Activated CD8-positive, alpha-beta memory T cell treated with anti-CD3 and anti-CD28 coated beads for 48 hours (primary cell): ENCODE measurements at places on chromosomes 13 and 19.

DNA sequence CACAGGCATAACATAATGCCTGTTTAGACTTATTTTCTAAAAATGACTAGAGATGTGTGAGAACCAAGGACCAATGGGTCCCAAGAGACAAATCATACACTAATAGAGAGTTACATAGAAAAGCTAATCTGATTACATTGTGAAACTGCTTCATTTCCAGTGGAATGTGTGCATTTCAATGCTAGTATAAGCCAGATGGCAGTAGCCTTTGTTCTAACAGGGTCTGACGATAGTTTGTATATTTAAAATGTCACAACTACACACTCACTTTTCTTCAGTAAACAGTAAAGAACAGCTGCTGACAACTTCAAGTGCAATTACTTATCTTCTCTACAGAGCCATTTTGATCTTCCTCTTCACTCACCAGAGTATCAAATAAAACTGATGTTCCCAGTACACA, 4.3 kb upstream of the SLITRK5 start:
- DNase-seq: no peak

DNA sequence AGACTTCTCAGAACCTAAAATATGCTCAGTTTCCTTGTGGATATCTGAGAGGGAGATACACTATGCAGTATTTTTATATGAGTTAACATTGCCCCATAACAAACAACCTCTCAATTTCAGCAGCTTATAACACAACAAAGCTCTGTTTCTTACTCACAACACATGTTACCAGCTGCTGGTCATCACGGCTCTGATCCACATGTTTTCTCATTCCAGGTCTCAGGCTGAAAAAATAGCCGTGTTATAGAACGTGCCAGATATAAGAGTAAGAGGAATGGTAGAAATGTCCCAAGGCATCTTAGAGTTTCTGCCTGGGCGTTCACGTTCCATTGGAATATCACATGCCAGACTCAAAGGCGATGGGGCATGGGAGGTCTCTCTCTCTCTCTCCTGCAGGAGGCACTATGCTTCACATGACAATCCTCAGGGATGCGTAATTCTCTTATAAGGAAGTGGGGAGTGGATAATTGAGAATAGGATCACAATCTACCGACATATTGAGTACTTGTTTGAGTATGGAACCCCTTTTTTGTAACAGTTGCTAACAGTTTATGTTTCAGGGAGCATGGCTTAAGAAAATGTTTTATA, 246.6 kb downstream of the NHLRC3 start:
- DNase-seq: no peak

- no peak for DNase-seq
These were observed 31.2 kb downstream of the RCBTB2 start for GRCh38 chr13:48501705-48502104.

DNA sequence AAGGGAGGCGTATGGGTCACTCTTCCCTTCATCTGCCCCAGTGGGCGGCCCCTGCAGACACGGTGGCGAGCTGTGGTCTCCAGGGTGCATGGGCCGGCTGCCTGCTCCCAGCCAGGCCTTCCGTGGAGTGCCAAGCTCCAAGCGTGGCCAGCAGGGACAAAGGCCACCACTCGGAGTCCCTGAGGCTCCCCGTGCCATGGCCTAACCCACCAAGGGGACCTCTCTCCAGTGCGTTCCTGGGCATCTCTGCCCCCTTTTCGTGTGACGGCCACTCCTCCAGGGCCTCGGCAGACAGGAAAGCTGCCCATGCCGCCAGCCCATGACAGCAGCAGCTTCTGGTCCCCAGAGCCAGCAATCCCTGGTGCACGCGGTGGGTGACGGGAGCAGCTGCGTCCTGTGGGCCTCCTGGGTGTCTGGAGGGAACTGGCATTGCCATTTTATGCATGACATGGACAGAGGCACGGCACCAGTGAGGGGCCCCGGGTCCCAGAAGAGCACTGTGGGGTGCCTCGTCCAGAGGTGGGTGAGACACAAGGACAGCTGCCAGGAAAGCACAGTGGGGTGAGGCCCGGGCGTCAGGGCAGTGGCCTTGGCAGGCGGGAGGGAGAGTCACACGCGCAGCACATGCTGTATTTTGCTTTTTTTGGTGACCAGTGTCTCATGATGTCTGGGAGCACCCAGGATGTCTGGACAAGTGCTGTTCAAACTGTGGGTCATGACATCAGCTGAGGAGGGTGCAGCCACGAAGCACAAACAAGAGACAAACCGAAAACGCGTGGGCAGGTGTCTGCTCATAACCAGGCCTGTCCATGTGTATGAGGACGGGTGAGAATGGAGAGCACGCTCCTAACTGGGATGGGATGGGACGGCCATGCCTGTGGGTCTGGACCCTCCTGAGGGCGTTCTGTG, 32.3 kb downstream of the CEBPG start:
- DNase-seq: no peak

DNA sequence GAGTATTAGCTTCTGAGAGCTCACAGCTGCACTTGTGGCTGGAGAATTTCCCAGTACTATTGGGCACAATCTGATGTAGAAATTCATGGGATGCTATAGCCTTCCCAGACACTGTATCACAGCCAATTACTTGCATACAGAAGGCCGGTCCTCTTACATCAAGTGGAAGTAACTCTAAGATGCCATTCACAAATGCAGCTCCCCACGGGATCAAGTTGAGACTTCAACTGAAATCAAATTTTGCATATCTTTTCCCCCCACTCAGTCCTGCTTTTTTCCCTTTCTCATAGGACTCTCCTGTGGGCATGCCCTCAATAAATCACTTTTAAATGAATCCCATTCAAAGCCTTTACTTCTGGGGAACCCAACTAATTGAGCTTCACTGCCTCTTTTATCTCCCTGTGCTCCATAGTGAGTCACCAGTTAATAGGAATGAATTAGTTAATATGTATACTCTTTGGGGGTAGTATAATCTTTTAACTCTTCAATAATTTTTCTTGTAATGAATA, 1970.8 kb downstream of the OLFM4 start:
- no peak for DNase-seq

- no peak for DNase-seq
These were observed 764.9 kb upstream of the SLITRK5 start for GRCh38 chr13:86906127-86906874.

GRCh38 chr19:46515879-46516350, 20.2 kb upstream of the PNMA8B start:
- no peak for DNase-seq

- no peak for DNase-seq
These were observed 2.9 kb downstream of the ANKRD27 start for GRCh38 chr19:32671883-32672593.

DNA sequence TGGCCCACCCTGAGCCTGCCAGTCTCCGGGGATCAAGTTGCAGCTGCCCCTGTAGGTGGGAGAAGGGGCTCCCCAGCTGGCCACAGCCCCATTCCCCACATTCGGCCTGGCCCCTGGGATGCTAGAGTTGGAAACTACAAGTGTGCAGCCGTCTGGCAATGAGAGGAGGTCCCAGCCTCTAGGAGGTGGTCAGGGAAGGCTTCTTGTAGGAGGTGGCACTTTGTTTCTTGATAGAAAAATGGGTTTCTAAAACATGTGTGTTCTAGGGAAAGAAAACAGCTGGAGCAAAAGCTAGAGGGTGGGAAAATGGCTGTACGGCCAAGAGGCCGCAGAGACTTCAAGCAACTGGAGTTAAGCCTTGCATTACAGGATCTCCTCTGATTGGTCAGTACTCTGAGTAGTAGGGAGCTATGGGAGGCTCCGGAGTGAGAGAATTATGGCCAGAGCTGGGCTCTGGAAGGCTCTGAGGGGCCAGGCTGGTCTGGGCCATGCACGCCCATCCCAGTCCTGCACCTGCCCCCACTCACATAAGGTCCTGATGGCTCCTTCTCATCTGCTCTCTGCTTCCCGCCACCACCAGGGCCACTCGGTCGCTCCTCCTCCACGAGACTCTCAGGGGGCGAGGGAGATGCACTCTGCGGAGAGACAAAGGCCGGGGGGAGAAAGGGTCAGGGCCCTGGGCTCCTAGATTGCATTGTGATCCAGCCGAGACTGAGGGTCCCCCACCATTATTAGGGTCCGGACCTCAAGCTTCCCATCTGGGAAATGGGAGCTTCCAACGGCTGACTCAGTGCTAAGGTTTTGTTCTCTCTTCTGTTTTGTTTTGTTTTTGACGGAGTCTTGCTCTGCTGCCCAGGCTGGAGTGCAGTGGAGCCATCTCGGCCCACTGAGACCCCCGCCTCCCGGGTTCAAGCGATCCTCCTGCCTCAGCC, 13.7 kb downstream of the TLE2 start:
- DNase-seq: no peak

- DNase-seq: no peak
These were observed 7.5 kb downstream of the ARL11 start for GRCh38 chr13:49635599-49636433.

DNA sequence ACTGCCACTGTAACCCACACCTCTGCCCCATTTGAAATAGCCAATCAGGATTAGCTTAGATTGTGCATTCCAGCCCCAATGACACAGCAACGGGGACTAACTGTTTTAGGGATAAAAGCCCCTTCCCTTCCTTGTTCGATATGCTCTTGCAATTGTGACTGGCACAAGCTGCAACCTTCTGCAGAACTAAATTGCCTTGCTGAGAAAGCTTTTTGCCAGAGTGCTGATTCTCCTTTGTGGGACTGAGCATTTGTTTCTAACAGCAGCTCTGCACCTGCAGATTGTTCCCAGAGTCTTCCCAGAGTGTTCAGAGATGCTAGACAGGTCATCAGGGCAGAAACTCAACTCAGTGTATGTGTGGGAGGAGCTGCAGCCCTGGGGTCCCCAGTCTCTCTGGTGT, 115.8 kb downstream of the ZNF675 start:
- no peak for DNase-seq

- DNase-seq: no peak
These were observed 24.0 kb downstream of the ALG5 start for GRCh38 chr13:36975172-36975571.

- no peak for DNase-seq
These were observed 5.9 kb upstream of the ACOD1 start for GRCh38 chr13:76942363-76942762.

DNA sequence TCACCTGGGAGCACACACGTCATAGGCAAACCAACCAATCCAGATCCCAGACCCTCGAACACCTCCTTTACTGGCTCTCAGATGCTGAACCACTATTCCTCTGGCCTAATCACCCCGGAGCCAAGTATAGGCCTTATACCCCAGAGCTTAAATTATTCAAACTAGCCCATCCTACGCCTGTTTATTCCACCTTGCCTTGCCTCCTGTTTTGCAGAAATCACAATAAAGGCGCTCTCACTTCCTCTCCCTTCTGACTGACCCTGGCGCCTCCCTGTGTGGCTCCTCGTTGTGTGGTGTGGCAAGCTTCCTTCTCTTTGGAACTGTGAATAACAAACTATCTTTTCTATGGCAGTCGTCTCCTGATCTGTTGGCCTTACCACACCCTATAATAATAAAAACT, 354.9 kb downstream of the ENOX1 start:
- no peak for DNase-seq

DNA sequence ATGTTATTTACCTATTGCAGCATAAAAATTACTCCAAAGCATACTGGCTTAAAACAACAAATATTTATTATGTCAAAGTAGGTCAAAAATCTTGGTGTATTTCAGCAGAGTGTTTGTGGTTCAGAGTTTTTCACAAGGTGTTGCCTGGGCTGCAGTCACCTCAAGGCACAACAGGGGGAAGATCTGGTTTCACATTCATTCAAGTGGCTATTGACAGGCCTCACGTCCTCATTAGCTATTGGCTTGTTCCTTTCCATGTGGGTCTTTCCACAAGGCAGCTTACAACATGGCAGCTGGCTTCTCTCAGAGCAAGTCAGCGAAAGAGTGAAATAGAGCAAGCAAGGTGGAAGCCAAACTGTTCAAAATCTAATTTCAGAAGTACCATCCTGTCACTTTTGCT, 602.9 kb downstream of the OLFM4 start:
- DNase-seq: no peak

DNA sequence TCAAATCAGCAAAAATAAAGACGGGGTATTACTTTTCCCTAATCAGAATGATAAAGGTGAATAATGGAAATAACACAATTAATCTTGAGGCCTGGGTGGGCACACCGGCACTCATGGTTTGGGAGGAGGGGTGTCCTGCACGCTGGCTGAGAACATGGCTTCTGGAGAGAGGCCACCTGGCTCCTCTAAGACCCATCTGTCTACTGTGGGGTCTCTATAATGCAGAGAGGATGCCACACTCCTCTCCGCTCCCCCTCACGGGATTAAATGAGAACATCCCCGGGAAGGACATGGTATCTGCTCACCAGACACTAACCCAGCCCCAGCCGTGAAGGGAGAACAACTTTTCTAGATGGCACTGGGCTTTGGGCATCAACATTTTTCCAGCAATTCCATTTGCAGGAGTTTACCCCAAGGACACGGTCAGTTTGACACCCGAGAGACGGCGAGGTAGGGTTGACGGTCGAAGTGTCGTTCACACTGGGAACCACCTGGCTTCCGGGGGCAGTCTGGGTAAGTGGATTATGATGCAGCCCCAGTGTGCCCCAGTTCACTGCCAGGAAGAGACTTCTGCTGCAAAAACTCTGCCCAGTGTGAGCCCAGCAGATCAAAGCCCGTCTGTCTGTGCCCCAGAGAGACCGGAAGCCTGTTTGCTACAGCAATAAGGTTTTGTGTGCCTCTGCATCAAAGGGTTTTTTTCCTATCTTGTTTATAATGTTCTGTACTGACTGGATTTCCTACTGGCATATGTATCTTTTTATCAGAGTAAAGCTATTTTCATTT, 56.6 kb downstream of the CEBPG start:
- DNase-seq: no peak

GRCh38 chr13:102558029-102558428, 38.8 kb upstream of the TPP2 start:
- no peak for DNase-seq

DNA sequence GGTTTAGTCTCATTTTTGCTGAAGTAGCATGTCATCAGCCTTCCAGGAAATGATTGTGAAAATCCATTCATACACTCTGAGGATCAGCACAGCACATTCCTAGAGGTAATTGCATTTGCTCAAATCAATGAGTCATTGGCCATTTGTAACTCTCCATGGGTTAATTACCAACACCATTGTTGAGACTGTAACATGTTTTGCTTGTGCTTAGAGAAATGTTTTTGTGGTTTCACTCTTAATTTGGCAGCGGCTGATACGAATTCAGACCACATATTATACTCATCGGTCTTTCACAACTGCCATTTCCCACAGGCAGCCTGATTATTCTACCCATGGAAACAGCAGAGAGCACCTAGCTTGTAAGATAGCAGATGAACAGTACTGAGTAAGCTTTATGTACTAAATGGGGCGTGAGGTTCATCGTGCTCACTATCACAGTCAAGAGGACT, 110.3 kb downstream of the NHLRC3 start:
- DNase-seq: no peak

DNA sequence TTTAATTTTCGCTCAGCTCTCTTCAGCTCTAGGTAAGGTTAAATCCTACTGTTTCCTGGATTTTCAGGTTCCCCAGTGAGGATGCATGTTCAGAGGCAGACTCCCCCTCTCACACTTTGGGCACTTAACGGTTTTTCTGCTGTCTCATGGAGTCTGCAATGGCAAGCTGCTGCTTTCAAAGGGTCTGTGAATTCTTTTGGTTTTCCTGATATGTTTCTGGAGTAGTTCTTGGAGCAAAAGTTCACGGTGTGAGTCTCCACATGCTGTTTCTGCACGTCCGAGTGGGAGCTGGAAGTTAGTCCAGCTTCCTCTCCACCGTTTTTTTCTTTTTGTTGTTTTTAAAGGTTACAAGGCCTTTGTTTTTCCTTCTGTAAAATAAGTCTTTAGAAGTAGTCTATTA, 35.4 kb downstream of the DNAJC15 start:
- DNase-seq: no peak
